ENCODE measurements at places on chromosomes 12 and 14.
A peak's percentile ranks its signal among the peaks of the same experiment; 100 is the strongest.

DNA sequence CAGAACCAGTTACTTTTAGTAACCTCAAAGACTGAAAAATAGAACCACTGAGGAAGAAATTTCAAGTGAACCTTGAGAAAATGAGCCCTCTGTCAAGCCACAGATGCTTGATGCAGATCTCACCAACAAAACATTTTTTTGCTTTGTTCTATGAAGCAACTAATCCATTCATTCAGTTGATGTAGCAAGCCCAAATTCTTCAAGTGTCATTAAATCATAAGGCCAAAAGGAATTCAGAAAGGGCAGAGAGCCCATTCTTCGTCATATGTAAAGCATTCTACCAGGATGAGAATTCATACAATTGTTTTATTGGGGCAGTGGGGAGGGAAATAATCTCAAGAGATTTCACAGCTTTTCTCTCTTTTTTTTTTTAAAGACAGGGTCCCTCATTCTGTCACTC lies 218.0 kb upstream of the RGS6 start:
- DNase-seq = no peak

- no peak for DNase-seq
Observed at GRCh38 chr14:104586832-104587620, 7.5 kb downstream of the C14orf180 start.

GRCh38 chr14:30573226-30573814 lies 14.4 kb downstream of the G2E3 start:
- no peak for DNase-seq

DNA sequence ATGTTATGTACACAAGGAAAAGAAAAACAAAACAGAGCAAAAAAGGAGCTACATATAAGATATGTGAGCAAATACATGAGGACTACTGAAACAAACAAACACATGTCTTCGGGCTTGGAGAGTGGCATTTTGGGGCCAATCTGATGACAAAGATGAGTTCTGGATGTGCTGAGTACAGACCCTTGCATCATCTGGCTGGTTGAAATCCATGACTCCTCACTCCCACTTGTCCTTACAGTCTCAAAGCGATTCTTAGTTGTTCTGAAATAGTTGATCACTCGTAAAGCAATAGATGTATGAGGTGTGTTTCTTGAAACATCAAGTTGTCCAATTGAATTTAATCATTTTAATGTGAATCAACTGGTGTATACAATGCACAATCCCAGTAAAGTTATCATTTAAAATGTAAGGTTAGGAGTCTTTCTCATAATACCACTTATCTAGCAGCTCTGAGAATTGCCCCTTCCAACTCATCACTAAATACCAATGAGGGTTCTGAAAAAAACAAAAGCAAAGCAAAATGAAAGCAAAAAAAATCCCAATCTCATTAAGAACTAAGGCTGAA lies 136.9 kb downstream of the ITPR2 start:
- no peak for DNase-seq

DNA sequence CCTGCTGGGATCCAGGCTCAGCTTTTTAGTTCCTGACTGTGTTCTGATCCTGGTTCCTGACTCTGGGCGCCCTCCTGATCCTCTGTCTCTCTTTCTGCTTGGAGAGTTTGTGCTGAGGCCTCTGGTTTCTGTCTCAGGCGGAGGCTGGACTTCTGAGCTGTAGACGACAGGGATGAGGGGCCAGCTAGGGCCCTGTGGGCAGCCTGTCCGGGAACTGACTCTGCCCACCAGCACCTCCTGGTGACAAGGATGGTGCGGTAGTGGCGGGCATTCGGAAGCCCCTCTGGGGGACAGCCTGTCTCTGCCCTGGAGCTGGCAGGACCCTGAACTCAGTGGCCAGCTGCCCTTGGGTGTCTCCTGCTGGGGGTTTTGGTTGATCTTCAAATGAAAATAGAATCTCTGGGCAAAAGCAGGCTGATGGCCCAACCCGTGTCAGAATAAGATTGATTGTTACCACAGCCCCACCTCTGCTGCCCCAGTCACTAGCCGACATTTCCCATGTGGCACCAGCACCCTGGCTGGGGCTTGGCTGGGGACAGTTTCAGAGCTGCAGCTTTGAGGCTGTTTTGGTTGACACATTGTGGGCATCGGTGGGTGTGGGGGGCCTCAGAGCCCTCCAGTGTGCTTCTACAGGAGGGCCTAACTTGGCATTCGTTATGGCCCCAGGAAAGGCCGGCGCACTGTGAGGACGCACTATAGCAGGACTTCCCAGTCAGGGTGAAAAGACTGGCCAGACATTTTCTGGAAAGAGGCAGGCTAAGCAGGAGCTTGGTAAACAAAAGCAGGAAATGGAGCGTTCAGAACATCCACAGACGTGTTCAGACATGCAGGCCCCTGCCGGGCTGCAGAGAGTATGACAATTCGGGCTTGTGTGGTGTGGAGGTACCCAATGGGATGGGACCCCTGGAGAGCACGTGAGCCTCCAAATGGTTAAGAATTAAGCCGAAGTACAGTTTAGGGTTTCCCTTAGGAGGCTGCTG lies 16.2 kb downstream of the KRT80 start:
- DNase-seq = no peak

DNA sequence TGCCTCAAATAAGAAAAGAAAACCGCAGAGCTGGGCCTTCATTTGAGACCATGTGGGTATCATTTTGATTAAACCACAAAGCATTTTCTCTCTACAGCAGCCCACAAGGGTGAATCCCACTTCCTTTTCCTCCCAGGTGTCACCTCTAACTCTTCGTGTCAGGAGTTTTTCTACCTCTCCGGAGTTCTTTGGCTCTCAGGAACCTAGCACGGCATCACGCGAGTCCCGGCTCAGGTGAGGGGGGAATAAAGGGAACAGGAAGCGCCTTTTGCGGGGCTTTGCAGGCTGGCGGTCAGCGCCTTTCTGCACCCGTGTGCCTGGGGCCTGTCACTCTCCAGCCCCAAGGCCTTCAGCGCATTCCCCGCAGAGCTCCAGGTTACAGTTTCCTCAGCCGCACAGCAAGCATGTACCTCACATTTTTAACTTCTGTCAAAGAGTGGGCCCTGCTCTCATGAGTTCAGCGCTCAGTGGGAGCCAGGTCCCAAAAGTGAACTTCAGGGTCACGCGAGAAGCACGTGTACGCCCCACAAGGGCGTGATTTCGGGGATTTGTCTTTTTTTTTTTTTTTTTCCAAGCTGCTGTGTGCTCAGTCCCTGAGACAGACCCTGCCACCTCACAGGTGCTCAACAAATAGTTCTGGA lies 740 bp upstream of the PRPF40B start:
- DNase-seq = peak; percentile 55

DNA sequence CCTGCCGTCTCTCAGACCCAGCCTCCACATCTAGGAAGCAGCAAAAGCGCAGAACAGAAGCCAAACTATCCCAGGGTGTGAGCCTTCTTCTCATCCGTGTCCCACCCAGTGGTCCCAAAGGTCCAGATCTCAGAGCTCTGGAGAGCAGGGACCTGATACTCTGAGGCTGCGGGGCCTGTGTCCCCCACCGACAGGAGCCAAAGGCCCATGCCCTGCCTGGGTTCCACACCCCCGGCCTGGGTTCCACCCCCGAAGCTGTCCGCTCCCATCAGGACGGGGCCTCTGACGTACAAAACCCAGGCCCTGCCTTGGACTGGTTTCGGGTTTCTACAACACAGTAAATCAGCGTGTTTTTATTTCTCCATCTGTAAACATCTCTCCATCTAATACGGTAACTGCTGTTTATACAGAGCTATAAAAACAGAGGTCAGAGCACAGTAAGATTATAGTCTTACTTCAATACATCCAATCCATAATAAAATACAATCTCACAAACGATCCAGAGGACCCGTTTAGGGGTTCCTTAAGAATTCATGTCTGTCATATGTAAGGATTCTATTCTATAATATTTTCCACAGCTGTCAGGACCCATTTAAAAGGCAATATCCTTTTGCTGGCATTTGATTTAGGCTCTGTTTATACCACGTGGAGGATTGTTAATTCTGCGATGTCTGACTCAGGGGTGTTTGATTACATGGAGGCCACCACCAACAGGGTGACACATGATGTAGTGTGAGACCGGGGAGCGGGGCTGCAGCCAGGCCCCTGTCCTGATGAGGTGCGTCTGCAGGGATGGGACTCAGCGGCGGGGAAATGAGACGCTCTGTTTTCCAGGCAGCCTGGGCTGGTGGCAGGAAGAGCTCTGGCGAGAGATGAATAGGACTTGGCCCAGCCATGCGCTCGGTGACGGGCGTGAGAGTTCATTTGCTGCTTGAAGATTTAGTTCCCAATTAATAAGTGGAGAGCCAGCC lies 110.3 kb downstream of the DICER1 start:
- no peak for DNase-seq

DNA sequence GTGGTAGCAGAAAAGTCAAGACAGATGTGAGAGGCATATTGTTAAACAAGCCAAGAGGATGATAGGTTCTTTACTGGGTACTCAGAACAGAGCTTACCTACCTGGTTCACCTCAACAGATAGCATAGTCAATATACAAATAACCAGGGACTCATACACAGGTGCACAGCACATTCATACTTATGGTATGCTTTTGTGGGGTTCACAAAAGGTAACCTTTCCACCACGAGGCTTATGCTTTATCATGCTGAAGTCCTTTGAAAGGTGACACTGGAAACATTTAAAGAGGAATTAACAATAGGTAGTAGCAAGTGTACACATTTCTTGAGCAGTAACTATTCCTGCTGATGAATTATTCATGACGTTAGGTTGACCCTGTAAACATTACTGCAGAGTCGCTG lies 42.2 kb upstream of the MBIP start:
- DNase-seq = no peak
